ENCODE measurements at places on chromosomes 3 and 15.

DNA sequence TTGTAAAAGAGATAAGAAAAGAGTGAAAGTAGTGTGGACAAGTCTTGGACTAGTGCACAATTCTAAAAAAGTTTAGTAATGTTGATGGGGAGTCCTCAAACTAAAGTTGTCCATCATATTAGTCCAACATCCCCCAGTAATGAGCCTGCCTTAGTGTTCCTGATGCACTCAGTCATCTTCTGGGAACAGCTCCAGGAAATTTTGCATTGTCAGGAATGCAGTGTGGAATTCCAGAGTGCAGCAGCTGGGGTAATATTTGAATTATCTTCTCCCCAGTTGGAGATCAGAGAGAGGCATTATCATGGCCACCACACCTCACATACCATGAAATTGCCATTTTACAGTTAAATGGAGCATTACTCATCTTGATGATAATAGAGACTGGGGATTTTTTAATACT, 528.8 kb upstream of the NAALADL2 start:
- DNase-seq, result peak; percentile 76

GRCh38 chr3:64625381-64625780, 62.4 kb downstream of the ADAMTS9 start:
- no peak for DNase-seq

DNA sequence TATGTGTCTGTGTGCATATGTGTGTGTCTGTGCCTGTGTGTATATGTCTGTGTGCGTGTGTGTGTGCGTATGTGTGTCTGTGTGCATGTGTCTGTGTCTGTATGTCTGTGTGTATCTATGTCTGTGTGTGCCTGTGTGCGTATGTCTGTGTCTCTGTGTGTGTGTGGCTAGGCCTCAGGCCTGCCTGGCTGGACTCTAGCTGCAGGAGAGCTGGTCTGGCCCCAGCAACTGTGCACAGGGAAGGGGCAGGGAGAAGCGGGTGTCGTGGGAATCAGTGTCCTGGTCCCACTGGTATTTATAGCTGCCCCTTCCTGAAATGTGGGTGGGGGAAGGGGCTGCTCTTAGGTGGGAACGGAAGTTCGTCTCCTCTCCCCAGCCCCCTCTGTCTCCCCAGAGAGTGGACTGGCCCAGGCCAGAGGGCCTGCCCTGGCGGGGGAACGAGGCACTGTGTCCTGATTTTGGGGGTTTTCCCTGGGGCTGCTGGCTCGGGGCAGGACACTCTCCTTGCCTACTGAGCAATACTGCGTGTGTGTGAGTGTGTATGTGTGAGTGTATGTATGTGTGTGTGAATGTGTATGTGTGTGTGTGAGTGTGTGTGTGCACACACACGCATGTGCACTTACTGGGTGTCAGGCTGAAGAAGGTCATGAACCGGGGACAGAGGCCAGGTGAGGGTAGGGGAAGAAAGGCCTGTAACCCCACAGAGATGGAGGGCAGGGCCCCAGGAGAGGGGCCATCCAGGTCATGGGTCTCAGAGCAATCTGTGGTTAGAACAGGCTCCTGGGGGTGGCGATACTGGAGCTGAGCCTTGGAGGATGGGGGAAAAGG, 6.6 kb downstream of the CSPG4 start:
- no peak for DNase-seq

DNA sequence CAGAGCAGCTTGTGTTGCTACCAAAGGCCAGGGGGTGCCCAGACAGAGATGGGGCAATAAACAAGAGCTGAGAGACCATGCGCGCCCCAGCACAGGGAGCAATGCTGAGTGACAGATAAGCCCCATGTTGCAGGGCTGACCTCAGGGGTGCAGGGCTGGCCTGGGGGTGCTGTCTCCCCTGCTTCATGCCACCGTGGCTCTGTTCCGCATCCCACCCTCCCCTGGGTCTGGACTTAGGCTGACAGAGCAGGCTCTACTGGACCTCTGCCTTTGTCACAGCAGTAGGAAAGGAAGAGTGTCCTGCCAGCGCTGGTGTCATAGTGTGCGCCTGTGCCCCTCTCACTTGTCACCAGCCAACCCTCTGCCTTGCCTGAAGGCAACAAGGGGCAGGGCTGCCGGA, 67.4 kb upstream of the IQSEC1 start:
- no peak for DNase-seq

DNA sequence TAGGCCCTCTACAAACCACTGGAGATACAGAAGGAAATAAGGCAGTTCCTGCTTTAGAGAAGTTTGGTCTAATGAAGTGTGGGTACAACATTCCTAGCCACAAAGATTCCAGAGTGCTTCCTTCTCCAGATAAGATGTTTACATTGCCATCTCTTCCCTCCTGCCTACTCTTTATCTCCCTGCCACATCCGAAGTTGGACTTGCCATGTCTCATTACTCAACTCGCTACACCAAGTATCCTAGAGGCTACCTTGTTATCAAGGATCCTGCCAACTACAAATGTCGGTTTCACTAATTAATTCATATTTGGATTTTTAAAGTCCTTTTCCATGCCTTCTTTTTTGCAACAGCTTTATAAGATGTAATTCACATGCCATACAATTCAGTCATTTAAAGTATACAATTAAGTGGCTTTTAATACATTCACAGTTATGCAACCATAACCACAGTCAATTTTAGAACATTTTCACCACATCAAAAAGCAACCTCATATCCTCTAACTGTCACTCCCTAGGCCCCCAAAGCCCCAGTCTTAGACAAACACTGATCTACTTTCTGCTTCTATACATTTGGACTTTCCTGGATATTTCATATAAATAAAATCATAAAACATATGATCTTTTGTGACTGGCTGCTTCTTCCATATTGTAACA, 53.7 kb upstream of the CSTA start:
- no peak for DNase-seq
